Uterus (tissue), 4 donors: ENCODE measurements at places on chromosomes 4 and X.
A peak's percentile ranks its signal among the peaks of the same experiment; 100 is the strongest.

- DNase-seq, result no peak
Observed at GRCh38 chrX:129565046-129565650, 25.1 kb downstream of the OCRL start.

DNA sequence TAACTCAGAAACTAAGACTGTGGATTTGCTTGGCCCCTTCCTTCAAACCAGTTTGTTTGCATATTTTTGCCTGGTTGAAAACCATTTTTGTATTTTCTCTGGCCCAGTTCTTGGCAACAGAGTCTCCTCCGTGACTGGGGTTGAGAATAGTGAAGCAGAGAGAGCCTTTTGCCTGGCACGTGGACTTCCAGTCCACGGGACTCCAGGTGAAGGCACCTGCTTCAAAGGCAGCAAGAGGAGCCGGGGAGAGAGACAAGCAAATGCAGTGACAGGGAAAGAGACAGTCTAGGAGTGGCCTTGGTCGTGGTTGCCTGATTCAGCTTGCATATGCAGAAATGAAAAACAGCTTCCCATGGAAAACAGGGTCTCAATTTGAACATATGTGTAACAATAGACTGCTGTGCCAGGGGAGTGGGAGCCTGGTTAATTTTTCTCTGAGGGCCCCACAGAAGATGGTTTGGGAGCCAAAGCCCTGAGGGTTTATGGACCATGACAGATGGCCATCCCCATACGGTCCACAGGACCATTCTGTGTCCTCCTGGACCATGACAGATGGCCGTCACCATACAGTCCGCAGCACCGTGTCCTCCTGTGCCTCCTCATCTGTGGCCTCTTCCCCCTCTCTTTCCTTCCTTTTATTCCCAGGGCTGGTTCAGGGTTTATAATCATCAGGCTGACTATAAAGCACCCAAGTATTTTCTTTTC, 272.2 kb upstream of the RASGEF1B start:
- DNase-seq, result no peak

DNA sequence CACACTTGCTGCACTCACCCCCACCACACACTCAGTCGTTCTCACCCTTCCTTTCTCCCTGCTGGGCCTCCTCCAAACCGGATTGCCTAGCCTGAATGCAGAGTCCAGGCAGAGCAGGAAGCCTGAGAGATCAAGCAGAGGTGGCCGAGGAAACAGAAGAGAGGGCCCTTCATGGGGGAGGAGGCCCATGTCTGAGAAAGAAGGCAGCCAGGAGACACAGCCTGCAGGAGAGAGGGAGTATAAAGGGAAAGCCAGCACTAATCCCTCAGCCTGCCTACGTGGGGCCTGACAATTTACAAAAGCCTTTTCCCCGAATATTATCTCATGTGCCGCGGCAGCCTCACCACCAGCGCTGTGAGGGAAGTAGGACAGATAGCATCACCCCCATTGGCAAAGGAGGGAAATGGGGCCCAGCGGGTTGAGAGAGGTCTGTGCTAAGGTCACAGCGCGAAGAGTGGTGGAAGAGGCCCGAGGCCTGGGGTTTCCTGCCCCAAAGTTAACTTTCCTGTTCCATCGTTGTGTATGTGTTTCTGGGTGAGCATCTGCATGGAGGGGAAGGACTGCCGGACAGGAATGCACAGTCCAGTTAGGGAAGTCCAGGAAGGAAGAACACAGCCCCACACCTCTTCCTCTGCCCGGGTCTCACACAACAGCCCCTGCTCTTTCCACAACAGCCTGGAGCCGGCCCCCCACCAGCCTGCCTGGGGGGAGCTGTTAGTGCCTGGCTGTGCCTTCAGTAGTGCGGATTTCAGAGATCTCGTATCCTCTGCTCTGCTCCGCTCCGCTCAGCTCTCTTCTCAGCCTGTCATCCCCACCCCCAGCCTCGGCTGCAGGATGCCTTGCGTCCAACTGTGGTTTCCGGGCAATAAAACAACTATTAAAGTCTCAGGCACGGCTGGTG, 50.9 kb upstream of the BCOR start:
- DNase-seq, result no peak

DNA sequence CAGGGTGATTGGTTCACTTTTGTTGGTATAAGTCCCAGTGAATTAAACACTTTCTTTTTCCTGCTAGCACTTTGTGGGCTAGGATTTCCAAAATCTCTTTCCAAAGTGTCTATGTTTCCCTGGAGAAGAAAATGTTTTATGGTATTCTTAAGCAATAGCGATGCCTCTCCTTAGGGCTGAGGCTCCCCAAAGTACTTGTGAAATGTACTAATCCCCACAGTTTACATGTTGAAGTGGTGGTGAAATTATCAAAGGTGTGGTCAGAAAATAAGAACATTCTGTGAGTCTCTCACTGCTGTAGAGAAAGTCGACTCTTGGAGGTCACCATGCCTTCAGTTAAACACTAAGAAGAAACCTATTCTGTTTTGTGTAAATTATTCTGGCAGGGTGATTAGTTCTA, 51.5 kb upstream of the AMELX start:
- no peak for DNase-seq

DNA sequence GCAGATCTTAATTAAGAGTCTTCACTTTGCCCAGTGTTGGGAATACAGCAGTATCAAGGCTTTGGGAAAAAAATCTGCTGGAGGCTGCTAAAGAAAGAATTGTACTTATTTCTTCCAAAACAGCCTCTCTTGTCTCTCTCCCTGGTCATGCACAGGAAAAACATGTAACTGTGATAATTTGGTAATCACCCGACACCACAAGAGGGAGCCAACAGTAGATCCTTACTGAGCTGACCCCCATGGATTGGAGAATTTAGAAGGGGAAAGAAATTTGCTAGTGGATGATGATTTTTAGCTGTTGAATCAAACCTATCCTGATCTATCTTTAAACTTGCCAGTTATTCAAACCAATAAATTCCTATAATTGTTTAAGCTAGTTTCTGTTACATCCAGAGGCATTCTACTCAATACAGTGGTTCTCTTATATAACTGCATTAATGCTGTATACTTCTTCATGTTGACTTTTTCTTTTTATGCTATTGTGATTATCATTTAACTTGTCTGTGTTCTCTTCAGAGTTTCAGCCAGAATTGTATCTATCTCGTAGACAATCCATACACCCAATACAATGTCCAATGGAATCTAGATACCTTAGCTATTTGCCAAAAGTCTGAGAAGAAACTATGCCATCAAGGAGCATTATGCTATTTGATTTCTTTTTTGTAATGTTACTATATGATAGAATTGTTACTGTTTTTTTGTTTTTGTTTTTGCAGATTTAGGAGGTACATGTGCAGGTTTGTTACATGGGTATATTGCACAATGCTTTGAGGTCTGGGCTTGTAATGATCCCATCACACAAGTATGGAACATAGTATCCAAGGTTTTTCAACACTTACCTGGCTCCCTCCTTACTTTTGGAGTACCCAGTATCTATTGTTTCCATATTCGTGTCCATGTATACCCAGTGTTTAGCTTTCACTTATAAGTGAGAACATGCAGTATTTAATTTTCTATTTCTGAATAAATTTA, 31.3 kb upstream of the ARHGEF38 start:
- no peak for DNase-seq

DNA sequence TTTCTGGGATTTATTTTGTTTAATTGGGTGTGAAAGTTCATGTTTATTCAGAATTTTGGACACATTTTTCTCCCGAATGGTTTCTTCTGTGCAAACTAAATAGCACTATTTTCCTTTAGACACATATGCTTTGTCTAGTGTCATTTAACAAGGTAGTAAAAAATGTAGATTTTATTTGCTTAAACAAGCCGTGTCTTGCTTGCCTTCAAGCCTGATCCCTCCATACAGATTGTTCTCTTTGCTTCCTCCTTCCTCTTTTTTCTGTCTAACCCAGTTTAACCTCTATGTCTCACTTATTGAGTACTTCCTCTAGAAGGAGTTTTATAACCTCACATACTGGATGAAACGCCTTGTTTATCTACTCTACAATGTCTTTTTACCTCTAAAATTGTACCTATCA, 211.8 kb downstream of the NPFFR2 start:
- no peak for DNase-seq

- no peak for DNase-seq
Observed at GRCh38 chr4:4962928-4963327, 56.3 kb downstream of the CYTL1 start.

DNA sequence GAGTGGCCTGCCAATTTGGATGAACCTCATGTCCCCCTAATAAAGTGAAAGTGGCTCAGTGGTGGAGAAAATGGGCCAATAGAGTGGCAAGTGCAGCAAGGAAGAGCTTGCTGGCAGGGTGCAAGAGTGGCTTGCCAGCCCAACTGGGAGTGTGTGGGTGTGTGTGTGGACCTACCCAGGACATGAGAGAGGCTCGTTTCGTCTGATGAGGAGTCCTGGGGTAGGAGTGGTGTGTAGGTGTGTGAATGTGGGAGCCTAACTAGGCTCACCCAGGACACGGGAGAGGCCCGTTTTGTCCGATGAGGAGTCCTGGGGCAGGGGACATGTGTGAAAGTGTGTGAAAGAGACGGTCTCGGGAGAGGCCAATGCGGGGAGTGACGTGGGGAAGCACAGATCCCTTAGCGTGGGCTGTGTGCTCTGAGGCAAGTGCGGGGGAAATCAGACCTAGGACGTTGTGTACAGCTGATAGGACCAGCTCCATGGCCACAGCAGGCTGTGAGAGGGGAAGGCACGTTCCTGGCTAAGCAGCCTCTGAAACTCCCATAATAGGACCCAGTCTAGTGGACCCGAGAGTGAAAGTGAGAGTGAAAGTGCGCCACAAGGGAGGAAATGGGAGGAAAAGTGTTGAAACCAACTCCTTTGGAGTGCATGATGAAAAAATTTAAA, 5.3 kb downstream of the GAGE10 start:
- peak; percentile 37 for DNase-seq

- no peak for DNase-seq
Observed at GRCh38 chr4:78748381-78748780, 27.8 kb upstream of the BMP2K start.

DNA sequence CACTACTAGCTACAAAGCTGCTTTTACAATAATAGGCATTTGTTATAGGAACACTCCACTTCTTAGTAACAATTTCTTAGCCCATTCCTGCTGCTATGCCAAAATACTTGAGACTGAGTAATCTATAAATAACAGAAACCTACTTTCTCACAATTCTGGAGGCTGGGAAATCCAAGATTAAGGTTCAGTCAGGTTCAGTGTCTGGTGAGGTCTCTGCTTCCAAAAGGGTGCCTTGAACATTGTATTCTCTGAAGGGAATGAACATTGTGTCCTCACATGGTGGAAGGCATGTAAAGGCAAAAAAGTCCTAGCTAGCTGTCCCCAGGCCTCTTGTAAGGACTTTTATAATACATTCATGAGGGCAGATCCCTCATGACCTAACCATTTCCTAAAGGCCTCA, 7.0 kb downstream of the SLC9B1 start:
- no peak for DNase-seq

- DNase-seq, result peak; percentile 60
Observed at GRCh38 chr4:17324386-17324830, 187.5 kb downstream of the QDPR start.

GRCh38 chr4:6929812-6930464, 20.3 kb downstream of the TBC1D14 start:
- no peak for DNase-seq

DNA sequence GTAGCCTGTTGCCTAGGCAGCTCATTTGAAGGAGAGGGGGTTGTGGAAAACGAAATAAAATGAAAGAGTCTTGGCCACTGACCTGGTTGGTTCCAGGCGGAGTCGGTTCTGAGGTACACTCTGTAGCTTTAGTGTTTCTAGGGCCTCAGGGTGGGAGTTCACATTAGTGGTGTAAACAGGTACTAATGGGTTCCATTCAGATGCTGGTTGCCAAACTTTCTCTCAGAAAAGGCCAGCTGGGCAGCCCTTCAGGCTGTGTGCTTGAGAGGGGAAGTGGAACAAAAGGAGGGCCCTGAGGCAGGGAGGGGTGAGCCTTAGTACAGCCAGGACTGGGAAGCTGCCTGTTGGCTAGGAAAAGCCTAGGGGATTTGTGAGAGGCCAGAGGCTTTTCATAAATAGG, 24.8 kb downstream of the NHSL2 start:
- peak; percentile 54 for DNase-seq

GRCh38 chr4:11106190-11106589, 322.5 kb downstream of the HS3ST1 start:
- no peak for DNase-seq

GRCh38 chr4:48342606-48342880, 1.2 kb downstream of the SLAIN2 start:
- DNase-seq, result no peak

GRCh38 chr4:124019749-124020549, 623.4 kb downstream of the SPRY1 start:
- no peak for DNase-seq

DNA sequence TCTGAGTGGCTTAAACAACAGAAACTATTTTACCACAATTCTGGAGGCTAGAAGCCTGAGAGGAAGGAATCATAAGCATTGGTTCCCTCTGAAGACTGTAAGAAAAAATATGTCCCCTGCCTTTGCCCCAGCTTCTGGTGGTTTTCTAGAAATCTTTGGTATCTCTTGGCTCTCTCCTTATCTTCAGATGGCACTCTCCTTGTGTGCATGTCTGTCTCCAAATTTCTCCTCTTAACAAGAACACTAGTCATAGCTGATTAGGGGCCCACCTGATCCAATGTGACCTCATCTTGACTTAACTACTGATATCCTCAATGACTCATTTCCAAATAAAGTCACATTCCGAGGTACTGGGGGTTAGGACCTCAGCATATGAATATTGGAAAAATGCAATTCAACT, 635.0 kb upstream of the NR3C2 start:
- no peak for DNase-seq

- DNase-seq, result peak; percentile 15
Observed at GRCh38 chr4:1236103-1236641, 12.8 kb downstream of the CTBP1 start.

GRCh38 chr4:11467931-11468330, 39.2 kb upstream of the HS3ST1 start:
- DNase-seq, result no peak

DNA sequence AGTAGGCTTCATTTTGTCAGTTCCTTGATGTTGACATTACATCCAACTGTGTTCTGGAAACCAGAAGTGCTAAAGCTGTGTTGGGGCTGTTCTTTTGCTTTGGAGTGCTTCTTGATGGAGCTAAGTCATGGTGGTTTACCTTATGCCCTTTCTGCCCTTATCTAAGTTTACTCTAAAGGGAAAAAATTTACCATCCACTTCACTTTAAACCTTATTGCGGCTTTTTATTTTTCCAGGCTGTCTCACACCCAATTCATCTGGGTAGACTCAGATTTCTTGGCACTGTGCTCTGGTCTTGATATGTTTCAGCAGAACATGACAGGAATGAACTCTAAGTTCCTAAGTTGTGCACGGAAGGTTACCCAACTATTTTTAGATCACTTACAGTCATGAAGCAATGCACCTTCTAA, 104.7 kb upstream of the TTC29 start:
- no peak for DNase-seq

GRCh38 chr4:23763559-23763958, 126.3 kb downstream of the PPARGC1A start:
- no peak for DNase-seq
